Right atrium auricular region (tissue), 2 donors: ENCODE measurements at places on chromosomes 1 and 21. TPM values are rescaled to one million over a fixed set of nuclear protein-coding genes. Genes with fewer than 3 reads are reported as not detected.

Gene RNU1-1
- total RNA-seq = not detected

Gene USH2A
- total RNA-seq = 2.4 TPM

Gene DCDC2B
- total RNA-seq = not detected

Gene GJA9
- total RNA-seq = not detected

Gene SLC35E2B
- total RNA-seq = 18.4 TPM

DNA sequence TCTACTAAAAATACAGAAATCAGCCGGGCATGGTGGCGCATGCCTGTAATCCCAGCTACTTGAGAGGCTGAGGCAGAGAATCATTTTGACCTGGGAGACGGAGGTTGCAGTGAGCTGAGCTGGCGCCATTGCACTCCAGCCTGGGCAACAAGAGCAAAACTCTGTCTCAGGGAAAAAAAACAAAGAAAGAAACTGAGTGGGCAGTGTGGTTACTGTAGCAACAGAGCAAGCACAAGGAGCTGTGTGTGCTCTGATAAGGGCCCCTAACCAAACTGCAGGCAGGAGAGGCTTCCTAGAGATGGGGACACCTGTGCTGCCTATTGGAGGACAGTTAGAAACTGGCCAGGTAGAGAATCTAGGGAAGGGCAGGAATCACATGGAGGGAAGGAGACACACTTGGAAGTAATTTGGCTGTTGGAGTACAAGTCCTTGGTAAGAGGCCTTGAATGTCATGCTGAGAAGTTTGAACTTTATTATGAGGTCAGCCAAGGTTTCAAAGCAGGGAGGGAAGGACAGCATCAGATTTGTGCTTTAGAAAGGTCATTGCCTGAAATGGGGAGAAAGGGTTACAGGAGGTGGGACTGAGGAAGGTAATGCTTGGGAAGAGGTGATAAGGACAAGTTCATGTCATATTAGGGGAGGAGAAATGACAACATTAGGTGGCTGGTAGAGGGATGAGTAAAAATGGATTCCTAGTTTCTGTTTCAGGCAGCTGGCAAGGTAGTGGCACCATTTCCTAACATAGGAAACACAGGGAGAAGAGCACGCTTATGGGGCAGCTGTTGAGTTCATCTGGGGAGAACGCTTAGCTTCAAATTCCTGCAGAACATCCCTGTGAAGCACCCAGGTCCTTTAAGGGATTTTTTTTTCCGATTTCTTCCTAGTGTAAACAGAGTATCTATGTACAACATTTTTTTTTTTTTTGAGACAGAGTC, 69.2 kb upstream of the ARTN start:
- DNase-seq = no peak

DNA sequence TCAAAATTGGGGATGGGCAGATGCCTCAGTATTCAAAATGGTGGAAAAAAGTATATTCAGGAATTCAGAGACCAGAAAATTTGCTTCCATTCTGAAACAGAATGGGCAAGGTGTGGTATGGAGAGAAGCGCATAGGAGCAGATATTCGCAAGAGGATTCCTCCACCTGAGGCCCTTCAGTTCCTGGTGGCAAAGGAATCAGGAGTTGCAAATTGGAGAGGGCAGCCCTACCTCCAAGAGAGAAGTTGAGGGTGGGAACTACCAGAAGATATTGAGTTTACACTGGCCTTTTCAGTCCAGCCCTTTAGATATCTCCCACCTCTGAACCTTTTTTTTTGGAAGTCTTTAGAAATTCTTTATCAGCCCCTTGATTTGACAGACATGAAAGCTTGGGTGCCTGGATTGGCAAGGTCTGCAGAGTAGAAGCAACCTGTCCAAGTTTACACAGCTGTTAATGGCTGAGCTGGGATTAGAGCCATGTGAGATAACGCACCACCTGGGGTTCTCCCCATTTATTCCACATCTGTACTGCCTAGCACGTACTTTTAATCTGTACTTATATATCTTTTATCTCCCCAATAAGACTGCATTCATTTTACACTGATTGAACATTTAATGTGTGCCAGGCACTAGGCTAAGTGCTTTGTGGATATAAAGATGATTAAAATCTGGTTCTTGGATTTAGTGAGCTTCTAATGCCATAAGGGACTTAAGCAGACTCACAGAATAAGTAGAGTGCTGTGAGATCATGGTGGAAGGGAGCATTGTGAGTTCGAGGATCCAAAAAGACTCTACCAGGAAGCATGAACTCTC, 99.5 kb downstream of the NGF start:
- no peak for DNase-seq

GRCh38 chr1:197321811-197322210, 53.8 kb downstream of the CRB1 start:
- DNase-seq = no peak

DNA sequence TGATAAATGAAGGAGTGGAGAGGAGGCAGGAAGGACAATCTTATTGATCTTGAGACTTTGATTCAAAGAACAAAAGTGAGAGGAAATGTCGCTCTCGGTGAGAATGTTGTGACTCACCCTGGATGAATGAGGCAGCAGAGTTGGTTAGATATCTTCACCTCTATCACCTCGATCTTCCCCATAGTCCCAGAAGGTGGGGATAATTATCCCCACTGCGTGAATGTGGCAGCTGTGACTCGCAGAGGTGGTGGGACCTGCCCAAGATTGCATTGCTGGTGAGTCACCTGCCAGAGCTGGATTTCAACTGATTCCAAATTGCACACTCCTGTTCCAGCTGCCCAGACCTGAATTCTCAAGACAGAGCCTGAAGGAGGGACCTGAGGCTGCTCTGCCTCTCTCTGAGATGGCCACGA, 105.0 kb downstream of the MATN1 start:
- no peak for DNase-seq

- no peak for DNase-seq
These were observed 133.4 kb upstream of the ERRFI1 start for GRCh38 chr1:8159470-8160024.
